ENCODE measurements at places on chromosomes 7 and 10. TPM values are rescaled to one million over a fixed set of nuclear protein-coding genes. Genes with fewer than 3 reads are reported as not detected.

GRCh38 chr7:47905076-47905920, 43.0 kb downstream of the PKD1L1 start:
- DNase-seq, result no peak

GRCh38 chr10:93954726-93955363, 38.9 kb upstream of the PLCE1 start:
- DNase-seq, result no peak

DNA sequence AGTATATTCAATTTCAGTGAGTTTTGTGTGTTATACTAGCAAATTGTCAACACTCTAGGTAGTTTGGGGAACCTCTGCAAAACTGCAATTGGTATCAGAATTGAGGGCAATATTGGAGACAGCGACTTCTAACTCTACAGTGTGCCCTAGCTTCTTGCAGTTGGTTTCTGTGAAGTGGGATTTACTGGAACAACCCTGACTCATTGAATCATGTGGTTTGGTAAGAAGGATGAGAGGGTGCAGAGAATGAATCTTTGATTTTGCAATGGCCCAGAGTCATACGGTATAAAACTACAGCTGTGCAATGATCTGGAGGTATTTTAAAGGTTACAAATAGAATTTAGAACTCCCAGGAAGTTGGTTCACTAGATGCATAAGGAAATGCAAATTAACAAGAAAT, 129.1 kb upstream of the PPP1R3A start:
- no peak for DNase-seq

- no peak for DNase-seq
Measured at GRCh38 chr10:114541081-114541796, 116.8 kb downstream of the ABLIM1 start.

DNA sequence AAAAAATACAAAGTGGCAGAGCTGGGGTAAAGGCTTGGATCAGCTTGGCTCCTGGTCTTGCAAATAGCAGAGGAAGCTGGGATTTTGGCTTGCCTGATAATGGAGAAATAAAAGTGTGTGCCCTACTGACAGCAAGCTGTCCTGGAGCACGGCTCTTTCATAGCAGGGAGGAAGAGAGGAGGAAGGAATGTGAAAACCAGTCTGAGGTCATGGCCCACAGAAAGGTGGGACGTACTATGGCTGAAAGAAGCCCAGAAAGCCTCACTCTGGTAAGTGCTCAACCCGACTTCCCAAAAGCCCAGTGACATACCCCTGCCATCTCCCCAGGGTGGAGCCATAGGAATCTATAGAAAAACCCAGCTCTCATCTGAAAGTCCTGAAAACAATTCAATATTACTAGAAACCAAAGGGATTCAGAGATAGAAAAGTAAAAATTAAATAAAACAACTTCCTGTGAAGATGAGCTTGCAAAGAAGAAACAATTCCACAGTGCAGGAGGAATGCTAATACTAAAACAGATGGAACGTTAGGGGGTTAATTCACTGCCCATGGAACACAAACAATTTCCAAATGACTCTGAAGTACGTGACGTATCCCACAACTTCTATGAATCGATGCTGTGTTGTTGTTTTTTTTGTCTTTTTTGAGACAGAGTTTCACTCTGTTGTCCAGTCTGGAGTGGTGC, 246.7 kb upstream of the PTN start:
- DNase-seq, result no peak

GRCh38 chr10:3700531-3701076, 84.4 kb downstream of the KLF6 start:
- DNase-seq, result no peak

DNA sequence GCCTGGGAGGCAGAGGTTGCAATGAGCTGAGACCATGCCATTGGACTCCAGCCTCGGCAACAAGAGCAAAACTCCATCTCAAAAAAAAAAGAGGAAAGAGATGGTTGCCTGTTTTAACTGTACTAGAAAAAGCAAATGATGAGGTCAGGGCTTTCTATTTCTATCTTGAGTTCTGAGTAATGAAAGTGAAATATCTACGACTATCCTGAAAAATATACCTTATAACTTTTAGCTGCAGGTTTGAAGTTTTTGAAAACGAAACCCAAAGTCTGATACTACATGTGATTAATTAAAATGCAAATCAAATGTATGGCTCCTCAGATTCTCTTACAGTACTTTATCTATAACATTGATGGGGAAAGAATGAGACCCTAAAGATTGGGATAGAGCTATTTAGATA, 636.2 kb upstream of the LRRN3 start:
- no peak for DNase-seq

GRCh38 chr10:45819552-45819951, 27.7 kb downstream of the AGAP4 start:
- DNase-seq, result no peak

- no peak for DNase-seq
Measured at GRCh38 chr7:54989453-54990225, 29.2 kb upstream of the EGFR start.

The CCDC172 gene
- not detected for total RNA-seq
